NCI-H69 (cell line): ENCODE measurements at places on chromosomes 3 and 15.
A peak's percentile ranks its signal among the peaks of the same experiment; 100 is the strongest.

DNA sequence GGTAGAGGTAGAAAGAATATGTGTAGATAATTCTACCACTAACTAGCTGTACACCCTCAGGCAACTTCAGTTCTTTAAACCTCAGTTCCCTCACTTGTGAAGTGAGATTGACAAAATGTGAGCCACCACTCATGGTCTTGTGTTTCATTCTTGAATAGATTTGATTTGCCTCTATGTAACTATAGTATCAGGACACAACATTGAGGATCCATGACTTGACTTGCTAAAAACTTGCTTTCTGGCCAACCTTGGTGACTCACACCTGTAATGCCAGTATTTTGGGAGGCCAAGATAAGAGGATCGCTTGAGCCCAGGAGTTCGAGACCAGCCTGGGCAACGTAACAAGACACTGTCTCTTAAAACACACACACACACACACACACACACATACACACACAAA, 115.8 kb upstream of the FLNB start:
- DNase-seq = no peak

DNA sequence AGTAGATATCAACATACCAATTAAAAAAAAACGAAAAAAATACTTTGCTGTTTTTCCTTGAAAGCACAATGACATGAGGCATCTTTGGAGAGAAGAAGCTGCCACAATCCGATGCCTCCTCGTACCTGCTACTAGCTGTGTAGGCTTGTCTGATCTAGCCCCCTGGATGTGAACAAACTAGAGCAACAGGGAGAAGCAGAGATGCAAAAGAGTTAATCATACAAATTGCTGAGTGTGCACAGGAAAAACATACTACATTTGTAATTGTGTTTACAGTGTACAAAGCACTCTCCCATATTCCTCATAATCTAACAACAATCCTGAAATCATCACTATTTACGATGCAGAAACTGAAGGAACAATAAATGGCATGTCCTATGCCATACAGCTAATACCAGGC, 227.0 kb upstream of the CTNNB1 start:
- DNase-seq = no peak

DNA sequence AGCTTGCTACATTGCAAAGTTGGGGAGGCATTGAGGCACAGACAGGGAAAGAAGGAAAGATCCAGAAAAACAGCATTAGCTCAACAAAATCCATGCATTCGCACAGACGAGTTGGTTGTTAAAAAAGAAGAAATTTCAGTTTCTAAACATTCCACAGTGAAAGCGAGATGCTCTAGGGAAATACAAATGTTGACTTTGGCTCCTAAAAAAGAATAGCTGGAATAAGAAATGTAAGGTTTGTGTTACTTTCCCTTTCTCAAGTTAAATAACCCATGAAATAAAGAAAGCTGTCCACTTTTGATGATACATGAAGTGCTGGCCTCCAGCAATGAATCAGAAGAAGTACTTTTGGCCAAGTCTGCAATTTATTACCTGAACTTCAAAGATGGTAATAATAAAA, 465.1 kb downstream of the ERC2 start:
- DNase-seq = no peak

GRCh38 chr3:161050935-161051334, 54.2 kb downstream of the B3GALNT1 start:
- DNase-seq = no peak

- DNase-seq = no peak
Measured at GRCh38 chr15:48584090-48584811, 61.3 kb downstream of the FBN1 start.

DNA sequence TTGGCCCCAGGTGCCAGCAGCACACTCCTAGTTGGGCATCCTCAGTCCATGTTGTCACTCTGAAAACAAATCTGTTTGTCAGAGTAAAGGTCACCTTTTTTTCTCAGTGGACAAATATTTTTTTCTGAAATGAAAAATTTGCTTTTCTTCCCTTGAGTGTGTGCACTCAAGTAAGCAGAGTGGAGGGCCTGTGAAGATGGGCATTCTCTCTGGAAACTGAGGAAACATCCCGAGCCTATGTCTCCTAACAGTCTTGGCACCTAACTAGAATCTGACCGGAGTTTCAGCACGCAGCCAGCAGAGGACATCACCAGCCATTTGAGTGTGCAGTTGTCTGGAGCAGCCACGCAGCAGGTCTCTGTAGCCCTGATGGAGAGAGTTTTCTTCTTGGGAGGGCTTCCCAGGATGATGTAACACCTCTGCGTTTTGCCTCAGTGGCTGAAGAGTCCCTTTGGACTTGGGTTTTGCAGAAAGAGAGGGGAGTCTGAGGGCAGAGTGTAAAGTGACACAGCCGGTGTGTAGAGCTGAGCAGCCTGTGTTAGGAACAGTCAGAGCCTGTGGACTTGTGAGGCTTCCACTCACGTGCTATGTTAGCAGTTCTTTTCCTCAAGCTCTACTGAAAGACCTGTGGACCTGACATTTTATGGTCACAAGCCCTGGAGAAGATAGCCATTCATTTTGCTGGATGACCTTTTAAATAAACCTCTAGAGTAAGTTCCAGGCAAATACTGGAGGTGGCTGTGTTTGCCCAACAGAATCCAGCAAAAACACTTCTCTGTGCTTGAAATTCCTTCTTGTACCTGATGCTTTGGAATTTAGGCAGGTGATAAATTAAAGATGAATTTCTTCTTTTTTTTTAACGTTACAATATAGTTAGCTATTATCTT, 51.6 kb downstream of the ABHD2 start:
- peak; percentile 34 for DNase-seq

GRCh38 chr3:52195291-52195597, 2.7 kb upstream of the ALAS1 start:
- DNase-seq = no peak

GRCh38 chr3:33103480-33103879, 6.5 kb upstream of the GLB1 start:
- DNase-seq = no peak

DNA sequence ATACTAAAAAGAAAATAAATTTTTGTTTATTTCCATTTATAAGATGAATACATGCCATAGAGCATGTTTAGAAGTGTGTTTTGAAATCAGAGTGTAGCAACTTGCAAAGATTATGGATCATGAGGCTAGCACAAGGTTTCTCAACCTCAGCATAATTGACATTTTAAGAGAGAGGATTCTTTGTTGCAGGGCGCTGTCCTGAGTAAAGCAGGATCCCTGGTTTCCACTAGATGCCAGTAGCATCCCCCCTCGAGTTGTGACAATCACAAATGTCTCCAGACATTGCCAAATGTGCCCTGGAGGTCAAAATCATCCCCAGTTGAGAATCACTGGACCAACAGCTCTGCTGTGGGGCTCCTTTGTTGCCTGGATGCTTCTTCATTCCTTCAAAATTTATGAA, 128.5 kb upstream of the RBMS3 start:
- DNase-seq = no peak

DNA sequence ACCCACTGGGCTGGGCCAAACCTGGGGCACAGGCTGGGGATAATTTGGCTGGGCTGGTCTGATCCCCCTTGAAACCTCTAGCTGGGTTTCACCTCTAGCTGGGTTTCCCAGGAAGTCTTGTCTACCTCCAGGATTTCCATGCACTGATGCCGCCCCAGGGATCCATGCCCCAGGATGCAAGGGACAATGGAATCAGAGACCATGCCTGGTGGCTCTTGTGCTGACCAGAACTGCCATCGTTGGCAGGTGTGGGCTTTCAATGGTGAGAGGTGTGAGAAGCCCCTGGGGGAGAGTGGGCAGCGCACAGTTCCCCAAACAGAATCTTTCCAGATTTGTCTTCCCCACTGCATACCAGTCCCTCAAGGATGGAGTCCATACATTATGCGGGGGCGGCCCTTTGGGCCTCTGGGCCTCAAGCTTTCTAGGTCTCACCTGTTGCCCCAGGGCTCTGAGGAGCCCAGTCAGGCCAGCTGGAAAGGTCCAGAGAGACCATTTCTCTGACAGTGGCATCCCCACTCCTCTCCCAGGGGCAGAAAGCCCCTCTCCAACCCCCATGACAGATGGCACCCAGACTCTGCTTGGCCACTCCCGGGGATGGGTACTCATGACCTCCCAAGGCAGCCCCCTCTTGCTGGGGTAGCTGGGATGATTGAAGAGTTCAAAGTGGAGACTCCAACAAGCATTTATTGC, 35.4 kb downstream of the EPHB3 start:
- no peak for DNase-seq

DNA sequence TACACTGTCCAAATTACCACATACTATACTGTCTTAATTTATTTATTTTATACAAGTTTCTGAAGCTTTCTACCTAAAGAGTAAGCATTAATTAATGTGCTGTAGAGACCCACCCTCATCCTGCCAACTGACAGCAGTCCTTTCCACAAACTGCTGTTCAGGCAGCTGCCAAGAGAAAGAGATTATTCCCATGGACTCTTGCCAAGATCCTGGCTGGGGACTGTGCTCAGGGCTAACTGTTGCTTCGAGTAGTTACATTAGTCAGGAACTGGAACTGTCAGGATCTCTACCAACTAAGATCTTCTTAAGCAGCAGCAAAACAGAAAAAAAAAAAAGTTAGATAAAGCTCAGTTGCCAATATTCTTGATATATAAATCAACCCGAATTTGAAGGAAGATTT, 398.8 kb downstream of the MECOM start:
- DNase-seq = peak; percentile 95

GRCh38 chr3:172550347-172550943, 27.2 kb upstream of the TNFSF10 start:
- DNase-seq = no peak

GRCh38 chr3:128911911-128912310, 32.5 kb downstream of the ACAD9 start:
- no peak for DNase-seq

GRCh38 chr15:93341164-93341563, 252.2 kb upstream of the RGMA start:
- DNase-seq = no peak

GRCh38 chr3:143089965-143090364, 29.6 kb upstream of the CHST2 start:
- no peak for DNase-seq

- DNase-seq = no peak
Measured at GRCh38 chr3:36933540-36934296, 11.1 kb downstream of the TRANK1 start.

GRCh38 chr3:13124631-13125030, 51.4 kb upstream of the IQSEC1 start:
- DNase-seq = no peak

DNA sequence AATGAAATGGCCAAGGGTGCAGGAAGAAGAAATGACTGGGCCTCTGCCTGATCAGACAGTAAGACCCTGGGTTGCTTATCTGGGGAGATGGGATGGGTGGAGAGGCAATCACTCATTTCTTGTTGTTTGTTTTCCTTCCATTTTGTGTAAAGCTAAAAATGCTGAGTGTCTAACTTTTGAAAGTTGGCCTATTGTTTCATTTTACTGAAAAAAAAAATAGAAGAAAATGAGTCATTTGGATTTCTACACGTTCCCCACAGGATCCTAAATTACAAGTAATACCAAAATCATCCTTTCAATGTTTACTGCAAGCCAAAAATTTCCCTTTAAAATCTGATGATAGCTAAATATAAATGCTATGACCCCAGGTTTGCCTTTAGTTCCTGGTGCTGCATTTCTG, 30.6 kb downstream of the PTX3 start:
- DNase-seq = no peak

- DNase-seq = no peak
Measured at GRCh38 chr3:35665390-35666055, 26.2 kb downstream of the ARPP21 start.

- DNase-seq = peak; percentile 14
Measured at GRCh38 chr3:109050591-109051167, 67.3 kb downstream of the MORC1 start.
